Left renal cortex interstitium (tissue), 4 donors: ENCODE measurements at places on chromosomes 12 and 14.

- no peak for DNase-seq
These were observed 160.1 kb downstream of the EPS8 start for GRCh38 chr12:15629108-15629507.

- DNase-seq = no peak
These were observed 32.0 kb upstream of the LMNTD1 start for GRCh38 chr12:25585021-25585523.

DNA sequence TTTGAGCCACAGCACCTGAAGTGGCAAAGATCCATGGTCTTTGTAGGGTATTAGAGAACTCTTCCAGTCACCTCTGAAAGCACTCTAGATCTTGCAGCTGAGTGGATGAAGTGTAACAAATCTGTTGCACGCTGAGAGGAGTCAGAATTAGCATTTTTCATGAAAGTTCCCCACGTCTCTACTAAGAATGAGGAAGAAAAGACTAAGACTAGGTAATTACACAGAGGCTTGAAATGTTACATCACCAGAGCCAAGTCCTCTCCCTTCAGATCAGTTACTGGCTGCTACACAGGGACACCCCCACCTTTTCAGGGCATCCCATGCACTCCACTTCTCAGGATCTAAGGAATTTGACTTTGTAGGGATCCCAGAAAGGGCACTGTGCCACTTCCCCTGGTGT lies 98.6 kb upstream of the FKBP4 start:
- no peak for DNase-seq

GRCh38 chr12:43162138-43162537 lies 389.9 kb downstream of the ADAMTS20 start:
- DNase-seq = no peak

DNA sequence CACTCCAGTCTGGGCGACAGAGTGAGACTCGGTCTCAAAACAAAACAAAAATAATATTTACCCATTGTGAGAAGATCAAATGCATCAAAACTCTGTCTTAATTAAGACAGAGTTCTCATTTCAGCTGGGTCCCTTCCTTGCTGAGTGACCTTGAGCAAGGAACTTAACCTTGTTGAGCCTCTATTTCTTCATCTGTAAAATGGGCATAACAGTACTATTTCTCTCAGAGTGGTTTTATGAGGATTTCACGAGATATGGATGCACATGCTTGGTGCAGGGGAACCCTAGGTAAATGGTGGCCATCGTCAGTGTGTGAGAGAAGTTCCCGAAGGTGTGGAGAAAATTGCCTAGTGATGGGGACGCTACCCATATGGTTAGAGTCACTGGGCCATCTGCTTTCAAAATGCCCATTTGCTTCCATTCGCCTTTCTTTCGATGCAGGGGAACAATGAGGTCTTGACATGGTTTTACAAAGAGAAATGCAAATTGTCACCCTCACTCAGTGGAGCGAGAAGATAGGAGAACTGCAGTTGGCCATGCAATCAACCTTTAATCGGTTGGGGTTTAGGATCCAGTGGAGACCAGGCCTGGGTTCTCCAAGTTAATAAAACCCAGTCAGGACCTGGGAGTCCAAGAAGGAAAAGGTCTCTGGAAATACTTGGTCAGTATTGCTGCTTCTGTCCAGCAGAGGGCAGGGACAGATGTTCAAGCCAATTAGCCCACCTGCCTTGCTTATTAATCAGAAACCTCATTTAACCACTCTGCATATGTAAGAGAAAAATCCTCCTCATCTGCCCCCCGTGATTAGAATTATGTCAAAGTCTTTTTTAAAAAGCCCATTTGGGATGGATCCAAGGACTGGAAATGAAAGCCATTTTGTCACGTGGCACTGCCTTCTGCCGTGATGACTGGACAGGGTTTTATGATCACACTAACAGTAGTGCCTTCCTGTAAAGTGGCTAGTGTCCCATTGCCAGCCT lies 37.2 kb downstream of the CFAP251 start:
- DNase-seq = no peak

GRCh38 chr14:92679246-92679645 lies 69.2 kb downstream of the LGMN start:
- no peak for DNase-seq

GRCh38 chr12:75155962-75156361 lies 53.7 kb downstream of the KCNC2 start:
- no peak for DNase-seq

DNA sequence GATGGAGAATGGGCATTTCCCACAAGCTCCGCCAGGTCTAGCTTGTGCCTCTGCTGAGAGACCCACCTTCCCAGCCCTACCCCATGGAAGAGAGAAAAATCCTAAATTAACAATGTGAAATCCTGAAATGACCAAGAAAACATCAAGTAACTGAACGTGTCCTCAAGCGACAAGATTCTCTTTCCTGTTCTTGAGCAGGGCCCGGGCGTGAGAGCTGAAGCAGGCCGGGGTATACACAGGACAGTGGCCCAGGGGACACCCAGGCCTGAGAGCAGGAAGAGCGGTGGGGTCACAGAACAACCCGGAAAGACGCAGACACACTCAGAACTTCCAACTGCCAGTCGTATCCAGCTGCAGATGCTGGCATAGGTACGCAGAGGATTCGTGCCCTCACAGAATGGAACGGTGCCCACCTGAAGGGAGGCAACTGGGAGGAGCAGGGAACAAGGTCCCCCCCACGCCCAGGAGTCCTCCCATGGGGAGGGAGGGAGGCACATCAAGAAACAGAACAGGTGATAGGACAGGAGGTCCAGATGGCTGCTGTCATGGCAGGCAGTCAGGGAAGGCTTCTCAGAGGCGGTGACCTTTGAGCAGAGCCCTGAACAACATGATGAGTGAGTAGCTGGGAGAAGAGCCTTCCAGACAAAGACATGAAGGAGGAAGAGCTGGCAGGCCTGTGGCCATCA lies 9.1 kb downstream of the RIMBP2 start:
- DNase-seq = no peak

DNA sequence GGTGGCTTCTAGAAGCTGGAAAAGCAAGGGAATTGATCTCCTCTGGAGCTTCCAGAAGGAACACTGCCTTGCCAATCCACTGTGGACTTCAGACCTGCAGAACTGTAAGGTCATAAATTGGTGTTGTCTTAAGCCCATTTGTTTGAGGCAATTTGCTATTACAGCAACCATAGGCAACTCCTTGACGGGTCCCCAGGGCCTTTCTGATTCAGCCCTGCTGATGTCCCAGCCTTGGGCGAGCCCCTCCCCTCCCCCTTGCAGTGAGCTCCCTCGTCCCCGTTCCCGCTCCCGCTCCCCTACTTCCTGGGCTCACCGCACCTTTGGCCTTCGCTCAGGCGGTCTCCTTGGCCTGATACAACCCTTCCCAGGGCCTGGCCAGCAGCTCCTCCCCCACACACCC lies 18.9 kb upstream of the DIO3 start:
- no peak for DNase-seq

DNA sequence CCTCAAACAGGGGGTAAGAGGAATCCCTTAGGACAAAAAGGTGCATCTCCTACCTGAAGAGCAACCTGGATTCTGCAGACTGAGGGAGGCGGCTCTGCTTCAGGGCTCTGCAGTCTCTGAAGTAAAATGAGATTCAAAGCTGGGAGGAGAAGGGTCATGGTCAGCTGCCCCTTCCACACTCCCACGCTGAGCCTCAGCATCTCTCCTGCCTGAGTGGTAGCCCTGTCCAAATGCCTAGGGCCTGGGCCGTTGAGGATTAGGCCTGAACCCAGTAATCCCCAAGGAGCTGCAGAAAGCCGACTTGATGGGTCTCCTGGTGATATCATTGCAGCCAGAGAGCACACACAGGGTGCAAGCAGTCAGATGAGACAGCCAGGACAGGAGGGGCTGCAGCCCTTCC lies 18.9 kb downstream of the PHLDA1 start:
- no peak for DNase-seq

- DNase-seq = no peak
These were observed 198.8 kb downstream of the KITLG start for GRCh38 chr12:88381466-88381865.

- no peak for DNase-seq
These were observed 31.1 kb downstream of the SLC38A4 start for GRCh38 chr12:46794593-46795190.

GRCh38 chr12:70094467-70094866 lies 148.8 kb upstream of the CNOT2 start:
- DNase-seq = no peak

GRCh38 chr12:101027200-101027599 lies 182.8 kb downstream of the SLC5A8 start:
- DNase-seq = no peak

GRCh38 chr14:75845136-75845804 lies 136.5 kb downstream of the TGFB3 start:
- DNase-seq = no peak

GRCh38 chr12:130461839-130462557 lies 124.3 kb downstream of the PIWIL1 start:
- DNase-seq = no peak

- DNase-seq = no peak
These were observed 968 bp upstream of the ARID4A start for GRCh38 chr14:58297412-58297761.

DNA sequence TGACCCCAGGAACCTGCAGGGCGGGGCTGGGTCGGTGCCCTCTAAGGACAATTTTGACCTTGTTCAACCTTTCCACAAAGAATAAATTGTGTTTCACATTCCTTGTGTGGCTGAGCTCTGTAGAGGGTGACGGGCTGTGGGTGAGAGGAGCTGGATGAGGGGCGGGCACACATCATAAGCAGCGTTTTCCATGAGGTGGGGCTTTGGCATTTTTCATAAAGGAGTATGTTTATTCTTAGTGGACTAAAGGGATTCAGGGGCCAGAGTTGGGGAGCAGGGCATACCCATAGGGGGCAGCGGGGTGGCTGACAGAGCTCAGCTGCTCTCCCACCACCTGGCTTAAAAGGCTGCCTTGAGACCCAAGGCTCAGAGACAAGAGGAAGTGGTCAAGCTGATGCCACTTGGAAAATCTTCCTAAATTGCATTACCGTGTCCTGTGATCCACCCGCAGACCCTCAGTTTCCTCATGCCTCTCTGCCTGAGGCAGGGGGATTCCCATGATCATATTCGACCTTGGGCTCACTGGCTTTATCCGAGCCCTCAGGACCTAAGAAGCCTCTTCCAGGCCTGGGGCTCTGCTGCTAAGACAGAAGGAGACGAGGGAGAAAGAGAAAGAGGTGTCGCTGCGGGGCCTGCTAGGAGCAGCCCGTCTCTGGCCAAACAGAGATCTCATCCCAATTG lies 11.4 kb downstream of the MMP14 start:
- no peak for DNase-seq

DNA sequence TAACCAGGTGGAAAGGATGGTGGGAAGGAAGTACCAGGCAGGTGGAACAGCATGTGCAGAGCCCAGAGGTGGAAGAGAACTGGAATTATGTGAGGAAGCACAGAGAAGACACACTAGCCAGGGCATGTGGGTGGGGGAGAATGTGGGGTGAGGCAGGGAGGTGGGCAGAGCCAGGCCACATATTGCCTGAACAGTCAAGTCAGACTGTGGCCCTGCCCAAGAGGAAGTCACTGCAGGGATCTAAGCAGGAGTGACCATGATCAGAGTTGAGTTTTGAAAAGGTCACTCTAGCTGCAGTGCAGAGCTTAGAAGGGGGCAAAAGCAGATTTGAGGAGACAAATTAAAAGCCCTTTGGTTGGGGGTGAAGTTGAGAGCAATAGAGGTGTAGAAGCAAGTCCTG lies 114.0 kb upstream of the SLC38A2 start:
- no peak for DNase-seq

- no peak for DNase-seq
These were observed 129.0 kb upstream of the WSCD2 start for GRCh38 chr12:108000111-108000510.

GRCh38 chr12:94025756-94026155 lies 122.6 kb upstream of the PLXNC1 start:
- no peak for DNase-seq
